ENCODE measurements at places on chromosomes 2 and 18. TPM values are rescaled to one million over a fixed set of nuclear protein-coding genes. Genes with fewer than 3 reads are reported as not detected.
A peak's percentile ranks its signal among the peaks of the same experiment; 100 is the strongest.

DNA sequence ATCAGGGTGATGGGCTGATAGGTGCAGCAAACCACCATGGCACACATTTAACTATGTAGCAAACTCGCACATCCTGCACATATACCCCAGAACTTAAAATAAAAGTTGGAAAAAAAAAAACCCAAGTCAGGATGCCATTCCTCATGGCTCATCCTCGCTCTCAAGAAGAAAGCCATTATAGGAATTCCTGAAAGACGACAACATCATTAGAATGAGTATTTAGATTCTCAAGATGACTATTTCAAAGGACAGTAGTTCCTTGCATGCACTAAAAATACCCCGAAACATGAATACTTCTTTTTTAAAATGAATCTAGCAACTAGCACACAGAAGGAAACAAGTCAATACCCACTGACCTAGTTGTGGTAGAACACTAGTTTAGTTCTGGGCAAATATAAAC is 285.8 kb upstream of the REV1 start:
- no peak overlapping the region for H3K27ac ChIP-seq
- no peak for DNase-seq
- H3K4me3 ChIP-seq = no peak overlapping the region
- no peaks in the 10 kb centered on the region for H3K4me1 ChIP-seq
- peaks cover 12% of the 10 kb centered on the region for H3K27me3 ChIP-seq

The ALK gene
- total RNA-seq = not detected

DNA sequence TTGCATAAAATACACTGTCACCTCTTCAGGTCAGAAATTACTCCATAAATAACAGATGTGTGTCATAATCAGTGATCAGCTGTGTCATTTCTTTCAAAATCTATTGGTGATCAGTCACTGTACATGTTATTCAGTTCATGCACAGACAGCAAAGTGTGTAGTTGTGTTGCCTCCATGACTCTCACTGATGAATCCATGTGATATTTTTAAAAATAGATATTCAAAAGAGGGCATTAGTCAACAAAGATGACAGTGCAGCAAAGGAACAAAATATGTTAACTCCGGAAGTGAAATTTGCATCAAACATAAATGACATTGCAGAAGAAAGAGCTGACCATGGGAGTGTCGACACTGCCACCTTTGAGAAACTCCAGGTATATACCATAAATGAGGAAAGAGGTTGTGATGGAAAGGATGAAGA is 17.1 kb upstream of the MCM6 start:
- H3K27ac ChIP-seq = no peak overlapping the region
- H3K4me3 ChIP-seq = no peak overlapping the region
- no peak for DNase-seq
- no peaks in the 10 kb centered on the region for H3K27me3 ChIP-seq

- H3K27ac ChIP-seq = no peak overlapping the region
- DNase-seq = no peak
- H3K36me3 ChIP-seq = peaks cover 2% of the 10 kb centered on the region
- no peak overlapping the region for H3K4me3 ChIP-seq
- H3K27me3 ChIP-seq = peaks cover 5% of the 10 kb centered on the region
Observed at GRCh38 chr2:24774373-24774772, 18.8 kb downstream of the PTRHD1 start.

GRCh38 chr2:11065833-11066485 is 89.3 kb upstream of the SLC66A3 start:
- no peak overlapping the region for H3K27ac ChIP-seq
- peaks cover 31% of the 10 kb centered on the region for H3K27me3 ChIP-seq
- peaks cover 3% of the 10 kb centered on the region for H3K36me3 ChIP-seq
- no peak overlapping the region for H3K4me3 ChIP-seq
- no peak for DNase-seq
- peaks cover 2% of the 10 kb centered on the region for H3K4me1 ChIP-seq

- no peak overlapping the region for H3K27ac ChIP-seq
- H3K36me3 ChIP-seq = no peaks in the 10 kb centered on the region
- no peak for DNase-seq
- no peaks in the 10 kb centered on the region for H3K4me1 ChIP-seq
- H3K27me3 ChIP-seq = no peaks in the 10 kb centered on the region
- no peak overlapping the region for H3K4me3 ChIP-seq
Observed at GRCh38 chr2:99259465-99259864, 4.0 kb upstream of the LYG2 start.

- no peaks in the 10 kb centered on the region for H3K27me3 ChIP-seq
- no peak overlapping the region for H3K4me3 ChIP-seq
- no peaks in the 10 kb centered on the region for H3K36me3 ChIP-seq
- H3K27ac ChIP-seq = no peak overlapping the region
- H3K4me1 ChIP-seq = peaks cover 3% of the 10 kb centered on the region
Observed at GRCh38 chr2:216092646-216093045, 10.9 kb downstream of the TMEM169 start.

DNA sequence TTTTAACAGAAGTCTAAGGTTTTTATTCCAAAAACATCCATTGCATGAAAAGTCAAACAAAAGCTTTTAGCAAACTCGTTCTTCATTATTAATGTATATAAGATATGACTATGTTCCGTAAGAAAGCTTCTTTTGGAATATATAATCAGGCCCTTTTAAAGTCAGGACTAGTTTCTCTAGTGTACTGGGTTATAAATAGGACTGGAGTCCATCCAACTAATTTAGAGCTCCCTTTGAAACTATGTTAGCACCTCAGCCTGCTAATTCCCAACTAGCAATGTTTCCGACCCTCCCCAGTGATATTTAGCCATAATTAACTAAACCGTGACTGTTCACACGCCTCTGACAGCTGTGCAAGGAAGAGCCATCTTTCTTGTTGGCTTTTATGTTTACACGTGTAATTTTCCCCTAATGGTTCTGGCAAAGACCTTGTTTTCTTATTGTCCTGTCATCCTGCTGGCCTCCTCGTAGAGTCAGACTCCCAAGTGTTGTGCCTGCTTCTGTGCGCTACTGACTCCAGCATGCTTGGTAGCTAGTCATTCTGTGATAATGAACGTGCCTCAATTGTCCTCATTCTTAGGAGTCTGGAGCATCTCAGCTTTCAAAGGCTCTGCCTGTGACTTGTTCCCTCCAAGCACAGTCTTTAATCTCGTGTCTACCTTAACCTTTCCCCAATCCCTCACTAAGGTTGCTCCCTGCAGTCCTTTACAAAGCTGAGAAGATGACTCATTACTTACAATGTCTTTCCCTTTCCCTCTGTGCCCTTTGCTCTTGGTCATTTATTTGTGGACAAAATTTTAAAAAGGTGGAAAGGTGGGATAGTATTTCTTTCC is 172.2 kb upstream of the RASGRP3 start:
- H3K4me1 ChIP-seq = no peaks in the 10 kb centered on the region
- no peaks in the 10 kb centered on the region for H3K36me3 ChIP-seq
- H3K27me3 ChIP-seq = no peaks in the 10 kb centered on the region

GRCh38 chr2:100641125-100641435 is 78.3 kb downstream of the PDCL3 start:
- no peak for DNase-seq
- H3K27me3 ChIP-seq = no peaks in the 10 kb centered on the region
- peaks cover 39% of the 10 kb centered on the region for H3K4me1 ChIP-seq
- no peaks in the 10 kb centered on the region for H3K36me3 ChIP-seq

DNA sequence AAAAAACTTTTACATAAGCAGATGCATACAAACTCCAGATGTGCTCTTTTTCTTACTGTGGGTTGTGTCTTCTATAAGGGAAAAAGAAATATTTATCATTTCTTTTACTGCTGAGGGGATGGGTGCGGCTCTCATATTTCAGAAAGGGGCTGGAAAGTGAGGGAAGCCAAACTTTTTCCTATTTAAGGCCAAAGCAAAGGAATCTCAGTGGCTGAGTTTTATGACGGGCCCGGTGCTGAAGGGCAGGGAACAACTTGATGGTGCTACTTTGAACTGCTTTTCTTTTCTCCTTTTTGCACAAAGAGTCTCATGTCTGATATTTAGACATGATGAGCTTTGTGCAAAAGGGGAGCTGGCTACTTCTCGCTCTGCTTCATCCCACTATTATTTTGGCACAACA is at the start of gene COL3A1:
TSS of gene COL3A1 (plus strand) at position 210 of the 400 bp plus-strand sequence. CDS start at position 327, 117 bp downstream.
- no peaks in the 10 kb centered on the region for H3K36me3 ChIP-seq
- peaks cover 17% of the 10 kb centered on the region for H3K27me3 ChIP-seq
- DNase-seq = no peak
- H3K4me1 ChIP-seq = no peaks in the 10 kb centered on the region
- no peak within 1 kb of the TSS for H3K27ac ChIP-seq

GRCh38 chr2:127157114-127157513 is 50.2 kb upstream of the BIN1 start:
- no peaks in the 10 kb centered on the region for H3K36me3 ChIP-seq
- no peaks in the 10 kb centered on the region for H3K4me1 ChIP-seq
- H3K27ac ChIP-seq = no peak overlapping the region

DNA sequence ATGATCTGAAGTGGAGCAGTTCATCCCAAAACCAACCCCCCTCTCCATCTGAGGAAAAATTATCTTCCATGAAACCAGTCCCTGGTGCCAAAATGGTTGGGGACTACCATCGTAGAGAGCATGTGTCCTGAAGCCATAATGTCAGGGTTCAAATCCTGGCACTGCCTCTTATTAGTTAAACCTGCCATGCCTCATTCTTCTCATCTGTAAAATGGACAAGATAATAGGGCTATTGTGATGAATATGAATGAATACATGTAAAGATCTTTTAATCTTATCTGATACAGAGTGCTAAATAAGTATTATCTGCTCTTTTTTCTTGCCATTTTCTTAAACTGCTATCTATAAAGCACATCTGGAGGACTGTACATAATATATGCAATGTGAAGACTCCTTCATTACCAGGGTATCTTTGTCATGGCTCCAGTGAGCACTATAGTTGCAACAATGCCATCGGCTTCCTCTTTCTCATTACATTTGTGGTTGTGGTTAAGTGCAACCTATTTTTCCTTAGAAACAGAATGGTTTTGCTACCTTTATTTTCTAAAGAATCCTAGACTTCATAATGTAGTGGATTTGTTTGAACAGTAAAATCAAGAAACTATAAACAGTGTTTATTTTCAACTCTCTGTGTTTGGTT is 27.0 kb downstream of the MFSD6 start:
- H3K36me3 ChIP-seq = peaks cover 7% of the 10 kb centered on the region
- H3K4me1 ChIP-seq = peaks cover 55% of the 10 kb centered on the region
- H3K27ac ChIP-seq = no peak overlapping the region
- H3K4me3 ChIP-seq = peak overlapping the region; percentile 49
- H3K27me3 ChIP-seq = no peaks in the 10 kb centered on the region

The SPIRE1 gene
- total RNA-seq = 3.5 TPM

DNA sequence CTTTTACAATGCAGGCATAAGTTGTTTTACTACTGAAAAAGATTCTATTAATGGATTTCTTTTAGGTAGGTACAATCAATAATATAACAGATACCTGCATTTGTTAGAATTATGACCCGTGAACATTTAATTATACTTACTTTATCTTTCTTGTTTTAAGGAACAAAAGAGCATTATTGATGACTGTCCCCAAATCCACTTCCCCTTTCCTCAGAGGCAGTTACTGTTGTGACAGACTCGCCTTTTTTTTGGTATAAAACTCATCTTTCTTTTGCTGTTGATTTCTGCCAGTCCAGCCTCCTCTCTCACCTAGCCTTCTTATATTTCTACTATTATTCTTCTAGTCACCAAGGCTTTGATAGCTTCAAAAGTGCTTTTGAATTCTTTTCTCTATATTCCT is 12.1 kb downstream of the ACTR3 start:
- H3K27ac ChIP-seq = peak overlapping the region; percentile 89
- H3K4me3 ChIP-seq = peak overlapping the region; percentile 39
- H3K27me3 ChIP-seq = no peaks in the 10 kb centered on the region

- DNase-seq = no peak
- H3K4me3 ChIP-seq = no peak overlapping the region
- H3K36me3 ChIP-seq = no peaks in the 10 kb centered on the region
- H3K27me3 ChIP-seq = no peaks in the 10 kb centered on the region
- H3K27ac ChIP-seq = no peak overlapping the region
- no peaks in the 10 kb centered on the region for H3K4me1 ChIP-seq
Observed at GRCh38 chr2:41510108-41510507, 537.7 kb upstream of the PKDCC start.

GRCh38 chr2:127051116-127052056 is 55.6 kb downstream of the BIN1 start:
- no peak overlapping the region for H3K27ac ChIP-seq
- peaks cover 10% of the 10 kb centered on the region for H3K4me1 ChIP-seq
- H3K36me3 ChIP-seq = no peaks in the 10 kb centered on the region
- H3K27me3 ChIP-seq = no peaks in the 10 kb centered on the region
- no peak for DNase-seq

DNA sequence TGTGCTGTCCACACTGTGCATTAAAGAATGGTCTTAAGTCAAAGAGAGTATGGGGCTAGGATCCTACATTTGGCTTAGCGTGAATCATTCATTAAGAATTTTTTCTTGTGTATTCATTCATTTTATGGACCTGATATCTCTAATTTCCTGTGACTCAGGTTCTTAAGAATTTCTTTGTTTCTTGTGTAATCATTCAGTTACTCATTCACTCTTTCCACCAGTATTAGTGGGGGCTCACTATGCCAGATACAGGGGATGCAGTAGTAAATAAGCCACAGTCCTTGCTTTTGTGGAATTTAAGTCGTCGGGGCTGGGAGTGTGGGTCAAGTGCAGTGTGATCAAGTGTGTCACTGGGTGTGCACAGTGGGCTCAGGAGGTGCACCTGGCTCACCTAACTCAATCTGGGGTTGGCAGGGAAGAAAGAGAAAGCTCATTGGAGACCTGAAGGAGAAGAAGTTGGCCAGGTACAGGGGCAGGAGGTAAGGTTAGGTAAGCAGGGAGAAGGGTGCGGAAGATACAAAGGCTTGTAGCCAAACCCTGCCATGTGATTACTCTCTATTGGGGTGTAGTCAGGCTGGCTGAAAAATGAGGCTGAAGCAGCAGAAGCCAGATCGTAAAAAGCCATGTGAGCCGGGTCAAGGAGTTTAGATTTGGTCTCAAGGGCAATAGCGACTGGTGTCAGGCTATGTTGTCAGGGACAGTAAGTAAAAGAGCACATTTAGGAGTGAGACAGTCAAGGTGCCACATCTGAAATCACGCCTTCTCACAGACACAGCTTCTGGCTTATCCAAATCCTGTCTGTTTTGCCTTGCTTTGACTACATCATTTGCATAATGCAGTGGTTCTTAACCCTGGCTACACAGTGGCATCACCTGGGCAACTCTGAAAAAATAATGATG is 67.2 kb downstream of the KCTD1 start:
- peaks cover 2% of the 10 kb centered on the region for H3K36me3 ChIP-seq
- DNase-seq = no peak
- no peaks in the 10 kb centered on the region for H3K27me3 ChIP-seq
- H3K4me3 ChIP-seq = no peak overlapping the region

GRCh38 chr2:149125031-149125725 is 86.7 kb downstream of the LYPD6B start:
- DNase-seq = no peak
- H3K4me3 ChIP-seq = no peak overlapping the region
- H3K27me3 ChIP-seq = peaks cover 29% of the 10 kb centered on the region
- H3K36me3 ChIP-seq = peaks cover 3% of the 10 kb centered on the region
- peaks cover 5% of the 10 kb centered on the region for H3K4me1 ChIP-seq
- H3K27ac ChIP-seq = no peak overlapping the region

The ST6GAL2 gene
- 0.34 TPM for total RNA-seq

GRCh38 chr18:3605954-3606443 is 156.0 kb downstream of the TGIF1 start:
- H3K4me1 ChIP-seq = peaks cover 10% of the 10 kb centered on the region
- DNase-seq = no peak
- H3K4me3 ChIP-seq = no peak overlapping the region
- H3K27me3 ChIP-seq = no peaks in the 10 kb centered on the region
- H3K27ac ChIP-seq = no peak overlapping the region
